ENCODE measurements at places on chromosomes 4 and X.

- no peak for DNase-seq
Measured at GRCh38 chrX:120759685-120760084, 116.0 kb downstream of the CT47B1 start.

GRCh38 chr4:175263537-175263936 lies 345.4 kb downstream of the ADAM29 start:
- DNase-seq = no peak

DNA sequence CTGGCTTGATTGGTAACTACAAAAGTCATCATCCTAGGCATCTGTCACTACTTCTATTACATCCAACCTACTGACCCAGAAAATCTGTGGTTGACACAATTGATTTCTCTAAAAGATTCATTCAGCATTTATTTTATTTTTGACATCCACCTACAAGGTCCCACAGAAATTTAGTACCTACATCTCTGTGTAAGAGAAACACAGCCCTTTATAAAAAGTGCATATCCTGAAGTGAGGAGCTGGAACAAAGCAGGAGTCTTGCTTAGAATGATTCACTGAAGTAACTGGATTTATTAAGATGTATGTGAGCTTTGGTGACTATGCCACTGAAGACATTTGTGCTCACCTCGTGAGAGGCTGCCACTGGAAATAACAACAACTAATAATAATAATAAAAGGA lies 391.0 kb downstream of the GPAT3 start:
- no peak for DNase-seq

DNA sequence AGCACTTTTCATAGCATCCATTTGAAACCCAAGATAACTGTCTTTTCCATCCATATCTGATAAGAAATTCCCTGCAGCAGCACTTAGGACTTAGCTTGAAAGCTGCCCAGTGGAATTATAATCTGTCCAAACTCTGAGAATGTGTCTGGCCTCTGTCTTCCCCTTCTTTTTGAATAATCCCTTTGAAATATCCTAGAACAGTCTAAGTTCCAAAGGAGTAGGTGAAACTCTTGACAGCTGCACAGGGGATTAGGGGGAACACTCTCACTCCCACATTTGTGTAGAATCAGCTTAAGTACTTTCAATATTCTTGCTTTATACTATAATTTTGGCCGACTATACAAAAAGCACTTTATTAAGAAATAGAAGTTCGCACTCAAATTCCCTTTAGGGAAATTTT lies 157.7 kb downstream of the PAPSS1 start:
- no peak for DNase-seq

GRCh38 chr4:14671146-14671545 lies 331.1 kb upstream of the CPEB2 start:
- DNase-seq = no peak

GRCh38 chr4:112966701-112967488 lies 82.6 kb upstream of the ANK2 start:
- DNase-seq = no peak

All from stimulated activated CD8-positive, alpha-beta memory T cell treated with anti-CD3 and anti-CD28 coated beads, Interleukin-4, amount 100 ng/mL, for 4 hours (primary cell).